Stimulated activated CD8-positive, alpha-beta memory T cell treated with anti-CD3 and anti-CD28 coated beads, Interleukin-12 subunit alpha, Interleukin-12 subunit beta, amount 100 ng/mL, for 1 hour (primary cell): ENCODE measurements at places on chromosomes 2 and 18.

- no peak for DNase-seq
Measured at GRCh38 chr2:8608411-8608954, 73.4 kb upstream of the ID2 start.

GRCh38 chr2:234500394-234501006 lies 3.6 kb upstream of the ARL4C start:
- DNase-seq, result peak; percentile 57

DNA sequence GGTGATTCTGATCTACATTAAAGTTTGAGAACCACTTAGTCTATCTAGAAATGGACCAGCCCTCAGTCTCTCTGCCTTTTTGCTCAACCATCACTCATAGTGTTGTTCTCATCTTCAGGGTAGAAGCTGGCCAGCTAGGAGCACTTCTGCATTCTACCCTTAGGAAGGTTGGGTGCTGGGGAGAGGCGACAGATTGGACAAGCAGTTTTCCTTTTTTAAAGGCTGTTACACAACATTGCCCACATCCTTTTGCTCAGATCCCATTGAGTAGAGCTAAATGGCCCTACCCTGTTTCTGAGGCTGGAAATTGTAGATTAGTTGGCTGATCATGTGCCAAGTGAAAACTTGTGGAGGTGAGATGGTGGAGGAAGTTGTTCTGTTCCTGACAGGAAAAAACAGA lies 35.6 kb downstream of the OSBPL6 start:
- DNase-seq, result no peak

DNA sequence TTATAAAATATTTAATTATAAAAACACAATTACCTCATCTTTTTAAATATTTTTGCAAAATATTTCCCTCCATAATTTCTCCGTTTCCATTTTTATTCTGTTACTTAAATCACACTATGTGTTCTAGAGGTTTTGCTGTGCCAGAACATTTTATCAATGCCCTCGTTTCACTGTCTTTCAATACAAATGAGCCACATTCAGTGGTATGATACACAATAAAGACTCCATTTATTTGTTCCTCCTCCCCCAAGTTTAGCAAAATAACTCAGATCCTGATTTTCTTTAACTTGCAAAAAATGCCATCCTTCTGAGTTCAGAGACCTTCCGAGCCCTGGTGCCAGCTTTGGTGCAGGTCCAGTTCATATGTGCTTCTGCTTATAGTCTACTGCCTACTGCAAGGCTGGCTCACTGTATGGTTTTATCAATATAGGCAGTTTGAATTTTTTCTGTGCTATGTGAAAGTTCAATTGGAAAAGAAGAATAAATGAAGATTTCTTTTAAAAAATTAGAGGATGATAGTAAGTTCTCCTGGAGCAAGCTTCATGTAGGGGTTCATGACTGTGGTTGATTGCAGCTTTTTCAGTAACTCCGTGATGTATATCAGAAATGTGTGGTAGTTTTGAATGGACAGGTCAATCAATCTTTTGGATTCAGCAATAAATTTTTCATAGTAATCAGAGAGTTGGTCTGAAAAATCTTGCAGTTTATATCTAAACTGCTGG lies 42.5 kb downstream of the APOB start:
- DNase-seq, result no peak

DNA sequence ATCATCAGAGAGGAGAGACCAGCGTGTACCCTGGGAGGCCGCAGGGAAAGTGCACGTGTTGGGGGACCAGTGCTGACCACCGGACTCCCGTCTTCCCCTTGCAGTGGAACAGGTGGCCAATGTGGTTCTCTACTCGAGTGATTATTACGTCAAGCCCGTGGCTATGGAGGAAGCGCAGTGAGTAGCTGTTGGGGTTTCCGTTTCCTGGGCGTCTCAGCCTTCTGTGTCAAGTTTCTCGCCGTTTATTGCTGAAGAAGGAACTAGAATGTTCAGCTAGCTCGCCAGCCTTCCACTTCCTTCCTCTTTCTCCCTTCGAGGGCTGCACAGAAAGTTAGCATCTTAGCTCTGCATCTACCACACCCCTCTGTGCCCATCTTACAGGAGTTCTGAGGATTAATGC lies 22.8 kb upstream of the DGKD start:
- DNase-seq, result peak; percentile 61

DNA sequence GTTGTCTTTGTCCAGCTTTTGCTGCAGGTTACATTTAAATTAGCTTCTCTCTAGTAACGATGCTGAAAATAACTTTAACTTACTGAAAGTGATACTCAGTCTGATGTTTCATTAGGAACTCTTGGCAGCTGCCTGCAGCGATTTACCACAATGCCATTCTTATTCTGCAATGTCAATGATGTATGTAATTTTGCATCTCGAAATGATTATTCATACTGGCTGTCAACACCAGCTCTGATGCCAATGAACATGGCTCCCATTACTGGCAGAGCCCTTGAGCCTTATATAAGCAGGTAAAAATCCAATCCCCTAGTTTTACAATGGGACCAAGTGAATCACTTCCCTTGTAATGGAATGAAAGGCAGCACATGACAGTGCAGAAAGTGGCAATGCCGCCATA lies 16.3 kb upstream of the MFF start:
- no peak for DNase-seq

- DNase-seq, result no peak
Measured at GRCh38 chr2:230627806-230628724, 84.6 kb upstream of the CAB39 start.

DNA sequence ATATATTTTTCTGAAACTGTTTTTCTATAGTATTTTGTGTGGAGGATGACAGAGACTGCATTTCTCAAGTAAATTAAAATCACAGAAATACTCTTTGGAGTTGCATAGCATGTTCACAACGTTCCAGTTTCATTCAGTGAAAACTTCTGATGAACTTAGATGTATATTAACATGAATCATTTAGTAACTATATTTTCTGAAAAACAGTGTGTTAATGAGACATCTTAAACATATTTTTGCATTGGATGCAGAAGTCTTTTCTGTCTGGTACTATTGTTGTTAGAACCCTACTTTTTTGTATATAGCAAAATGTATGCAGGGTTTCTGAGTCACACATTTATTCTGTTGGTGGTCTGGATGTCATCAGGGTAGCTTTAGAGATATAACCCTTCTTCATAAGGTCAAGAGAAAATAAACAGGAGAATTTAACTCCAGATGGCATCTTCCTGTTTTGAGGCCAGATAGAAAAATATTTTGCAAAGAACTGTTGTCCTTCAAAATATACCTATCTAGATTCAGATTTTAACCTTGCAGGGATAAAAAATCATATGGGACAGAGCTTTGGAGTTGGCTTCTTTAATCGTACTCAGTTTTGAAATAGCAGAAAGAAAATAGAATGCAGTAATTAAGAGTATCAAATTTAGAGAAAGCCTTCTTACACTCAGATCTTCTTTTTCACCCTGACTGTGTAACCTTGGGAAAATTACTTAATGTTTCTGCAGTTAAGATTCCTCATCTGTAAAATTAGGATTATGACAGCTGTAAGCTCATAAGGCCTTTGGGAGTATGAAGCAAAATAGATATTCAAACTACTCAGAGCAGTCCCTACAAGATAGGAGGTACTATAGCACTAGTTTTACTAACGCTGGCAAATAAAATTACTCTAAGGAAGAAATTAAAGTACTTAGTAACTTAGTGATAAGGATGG lies 5.3 kb downstream of the COL3A1 start:
- no peak for DNase-seq

- no peak for DNase-seq
Measured at GRCh38 chr18:32454593-32454992, 16.1 kb downstream of the GAREM1 start.

GRCh38 chr18:79798999-79799370 lies 1.2 kb downstream of the KCNG2 start:
- no peak for DNase-seq

- no peak for DNase-seq
Measured at GRCh38 chr2:214607051-214607450, 196.2 kb downstream of the VWC2L start.

- no peak for DNase-seq
Measured at GRCh38 chr2:31980674-31981356, 30.0 kb downstream of the MEMO1 start.

DNA sequence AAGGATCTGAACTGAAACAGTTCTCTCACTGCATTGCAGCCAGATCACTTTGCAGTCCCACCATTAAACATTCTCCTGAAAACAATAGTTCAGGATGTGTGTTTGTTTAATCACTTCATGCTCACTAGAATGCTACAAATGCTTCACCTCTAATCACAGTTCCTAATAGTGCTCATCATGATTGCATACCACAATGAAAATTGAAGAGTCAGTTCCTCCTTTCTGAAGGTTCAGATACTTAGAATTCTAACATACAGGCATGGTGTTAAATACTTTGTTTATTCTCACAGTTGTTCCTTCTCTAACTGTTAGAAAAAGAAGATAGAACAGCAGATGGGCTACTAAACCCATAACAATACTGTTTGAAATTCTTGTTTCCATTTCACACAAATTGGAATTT lies 622.3 kb upstream of the ACVR2A start:
- DNase-seq, result no peak

DNA sequence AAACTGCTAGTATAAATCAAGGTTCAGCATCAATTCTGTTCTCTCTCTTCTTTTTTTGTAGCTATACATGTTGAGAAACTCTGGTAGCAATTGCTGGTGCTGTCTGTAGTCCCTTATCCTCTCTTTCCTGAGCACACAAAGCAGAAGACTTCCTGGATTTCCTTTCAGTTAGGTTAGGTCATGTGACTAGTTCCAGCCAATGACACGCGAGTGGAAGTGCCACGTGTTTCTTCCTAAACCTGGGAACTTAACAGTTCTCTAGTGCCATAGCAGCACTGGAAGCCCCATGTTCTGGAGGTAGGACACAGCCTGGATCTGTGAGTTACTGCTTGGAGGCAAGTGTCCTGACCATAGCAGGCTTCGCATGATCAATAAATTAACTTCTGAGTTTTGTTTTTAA lies 125.9 kb downstream of the PLA2R1 start:
- no peak for DNase-seq

DNA sequence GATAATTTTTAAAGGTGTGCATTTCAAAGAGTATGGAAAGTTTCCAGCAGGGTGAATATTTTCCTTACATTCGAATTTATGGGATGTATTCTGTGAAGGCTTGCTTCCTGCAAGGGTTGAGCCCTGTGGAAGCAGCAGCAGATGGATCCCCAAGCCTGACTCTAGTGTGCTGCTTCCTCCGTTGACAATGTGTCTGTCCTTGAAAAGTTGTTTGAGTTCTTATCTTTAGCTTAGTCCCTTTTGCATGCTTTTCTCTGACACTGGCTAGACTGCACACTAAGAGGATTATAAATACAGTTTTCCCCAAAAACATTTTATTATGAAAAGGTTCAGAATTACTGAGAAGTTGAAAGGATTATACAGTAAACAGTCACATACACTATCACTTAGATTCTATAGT lies 86.3 kb downstream of the CEP192 start:
- no peak for DNase-seq

DNA sequence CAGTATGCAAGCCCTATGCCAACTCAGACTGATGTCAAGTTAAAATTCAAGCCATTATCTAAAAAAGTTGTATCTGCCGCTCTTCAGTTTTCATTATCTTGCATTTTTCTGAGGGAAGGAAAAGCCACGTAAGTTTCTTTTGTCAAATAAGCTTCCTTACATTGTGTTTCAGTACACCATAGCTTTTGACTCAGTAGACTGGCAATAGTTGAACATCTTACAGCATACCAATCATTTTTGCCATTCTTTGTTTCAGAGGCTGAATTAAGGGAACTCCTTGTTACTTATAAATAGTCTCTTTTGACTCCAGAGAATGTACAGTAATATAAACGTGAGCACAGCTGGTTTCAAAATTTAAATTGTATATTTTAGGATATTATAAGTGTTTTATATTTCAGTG lies 120.6 kb downstream of the EHBP1 start:
- no peak for DNase-seq

DNA sequence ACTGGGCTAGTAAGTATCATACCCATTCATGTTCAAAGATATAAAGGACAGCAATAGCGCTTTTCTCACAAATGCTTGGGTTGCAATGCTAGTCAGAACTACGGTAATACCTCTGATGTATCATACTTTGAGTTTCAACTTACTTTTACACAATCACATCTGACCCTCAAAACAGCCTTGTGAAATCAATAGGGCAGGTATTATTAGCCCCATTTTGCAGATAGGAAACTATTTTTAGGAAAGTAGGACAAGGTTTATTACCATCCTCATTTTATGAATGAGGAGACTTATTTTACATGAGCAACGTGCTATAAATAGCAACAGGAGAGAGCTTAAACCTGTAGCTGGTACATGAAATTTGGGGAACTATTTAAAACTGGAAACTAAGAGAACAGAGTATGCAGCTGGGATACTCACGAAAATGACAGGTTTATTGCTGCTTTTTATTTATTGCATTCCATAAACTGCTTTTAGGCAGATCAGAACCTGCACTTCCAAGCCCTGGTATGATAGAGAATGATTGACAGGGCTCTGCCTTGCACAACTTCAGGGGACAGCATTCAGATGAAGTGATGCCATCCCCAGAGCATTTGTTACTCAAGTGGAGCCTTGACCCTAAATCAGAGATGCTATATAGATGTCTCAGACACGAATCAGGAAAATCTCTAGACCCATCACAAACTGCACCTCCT lies 42.4 kb upstream of the PPM1B start:
- no peak for DNase-seq

DNA sequence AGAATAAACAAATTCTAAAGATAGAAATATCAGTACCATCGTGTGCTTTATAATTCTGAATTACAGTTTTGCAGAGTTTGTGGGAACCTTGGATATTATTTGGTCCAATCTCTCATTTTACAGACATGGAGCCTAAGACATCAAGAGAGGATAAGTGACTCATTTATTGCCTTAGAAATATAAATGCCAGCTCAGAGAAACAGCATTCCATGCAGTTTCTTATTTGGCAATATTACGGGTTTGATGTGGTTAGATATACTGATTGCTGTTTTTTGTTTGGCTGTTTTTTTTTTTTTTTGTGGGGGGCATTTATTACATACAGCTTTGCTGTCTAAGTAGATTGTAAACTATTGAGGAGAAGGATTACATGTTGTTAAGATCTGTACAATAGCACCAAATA lies 1241.1 kb upstream of the LRRTM1 start:
- DNase-seq, result no peak

- DNase-seq, result no peak
Measured at GRCh38 chr2:19072161-19072560, 286.3 kb downstream of the OSR1 start.

DNA sequence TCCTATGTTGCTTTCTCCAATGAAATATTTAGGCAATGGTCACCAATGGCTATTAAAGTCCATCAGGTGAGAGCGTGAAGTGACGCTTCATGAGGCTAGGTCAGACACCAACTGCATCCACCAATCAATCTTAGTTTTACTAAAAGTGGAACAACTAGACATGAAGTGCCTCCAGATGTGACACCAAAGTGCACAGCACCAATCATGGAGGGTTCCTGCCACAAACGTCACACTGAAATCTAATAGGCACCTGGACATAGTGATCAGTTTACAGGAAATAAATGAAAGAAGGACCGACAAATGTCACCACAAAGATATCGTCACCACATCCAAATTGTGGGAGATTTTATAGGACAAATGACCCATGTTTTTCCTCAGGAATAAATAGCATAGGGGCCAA lies 70.5 kb downstream of the PSMG2 start:
- no peak for DNase-seq

GRCh38 chr2:165440367-165440766 lies 29.1 kb upstream of the CSRNP3 start:
- no peak for DNase-seq

GRCh38 chr2:13758412-13758811 lies 874.1 kb upstream of the LRATD1 start:
- DNase-seq, result no peak
